ENCODE measurements at places on chromosomes 6 and 20.

DNA sequence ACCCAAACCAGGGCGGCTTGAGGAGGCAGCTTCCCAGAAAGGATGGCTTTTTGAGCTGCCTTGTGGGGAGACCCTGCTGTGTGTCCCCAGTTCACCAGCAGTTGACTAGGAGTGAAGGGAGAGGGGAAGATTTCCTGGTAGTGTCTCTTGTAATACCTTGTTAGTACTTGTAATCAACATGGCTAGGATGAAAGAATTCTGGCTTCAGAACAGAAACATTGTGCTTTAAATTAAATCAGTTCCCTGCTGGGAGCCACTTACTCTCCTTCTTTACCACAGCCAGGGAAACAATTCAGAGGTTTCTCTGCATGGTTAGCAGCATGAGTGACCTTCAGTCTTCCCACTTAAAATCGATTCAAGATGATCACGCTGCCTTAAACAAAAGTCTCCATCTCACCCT is 525.4 kb upstream of the ID4 start:
- no peak for DNase-seq

- DNase-seq = no peak
Observed at GRCh38 chr20:33450867-33451266, 7.3 kb upstream of the SNTA1 start.

GRCh38 chr20:60787276-60787675 is 464.8 kb upstream of the CDH4 start:
- DNase-seq = no peak

DNA sequence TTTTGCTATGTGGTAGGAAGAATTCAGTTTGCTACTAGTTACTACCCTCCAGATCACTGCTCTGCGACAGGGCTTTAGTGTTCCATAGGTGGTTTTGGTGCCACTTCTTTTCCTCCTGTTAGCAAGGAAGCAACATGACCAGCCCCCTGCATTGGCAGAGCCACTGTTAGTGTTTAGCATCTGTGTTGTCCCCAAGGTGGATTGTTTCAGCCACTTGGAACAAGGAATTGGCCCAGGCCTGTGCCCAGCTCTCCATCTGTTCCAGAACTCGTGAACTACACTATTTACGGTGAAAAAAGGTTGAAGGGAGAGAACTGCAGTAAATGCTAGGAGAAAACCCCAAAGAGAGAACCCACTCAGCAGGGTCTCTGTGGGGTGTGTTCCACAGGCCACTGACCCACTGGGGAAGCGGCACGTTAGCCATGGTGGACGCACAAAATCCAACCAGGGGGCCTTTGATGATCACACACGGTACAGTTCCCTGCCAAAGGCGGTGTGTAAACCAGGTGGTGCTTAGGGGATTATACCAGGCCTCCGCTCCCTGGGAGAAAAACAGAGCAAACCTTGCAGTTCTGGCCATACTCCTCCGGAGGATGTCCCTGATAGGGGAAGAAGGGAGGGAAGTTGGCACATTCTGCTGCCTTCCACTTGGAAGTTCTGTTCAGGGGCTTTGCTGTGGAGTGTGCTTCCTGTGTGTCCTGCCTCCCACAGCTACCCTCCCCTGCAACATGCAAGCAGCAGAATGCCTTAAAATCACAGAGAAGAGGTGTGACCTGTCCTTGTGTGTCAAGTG is 72.3 kb downstream of the LYRM2 start:
- DNase-seq = no peak

GRCh38 chr6:15170126-15170525 is 75.7 kb upstream of the JARID2 start:
- DNase-seq = no peak

DNA sequence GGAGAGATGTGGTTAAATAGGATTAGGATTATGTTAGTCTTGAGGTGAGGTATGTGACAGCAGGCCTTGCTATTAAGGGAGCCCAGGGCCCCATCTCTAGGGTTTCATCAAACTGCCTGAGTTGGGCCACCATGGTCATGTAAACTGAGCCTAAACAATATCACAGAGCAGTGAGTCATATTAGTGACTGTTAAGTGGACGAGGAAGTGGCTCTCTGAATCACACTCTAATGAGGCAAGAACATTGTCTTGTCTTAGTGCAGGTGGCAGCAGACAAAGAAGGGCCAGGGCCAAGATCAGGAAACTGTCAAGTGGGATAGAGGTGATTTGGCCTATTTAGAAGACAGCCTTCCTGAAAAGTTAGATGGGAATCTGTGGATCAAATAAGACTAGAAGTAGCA is 23.1 kb downstream of the ENPP3 start:
- no peak for DNase-seq

- peak; percentile 49 for DNase-seq
Observed at GRCh38 chr6:45822246-45822812, 193.3 kb downstream of the CLIC5 start.

DNA sequence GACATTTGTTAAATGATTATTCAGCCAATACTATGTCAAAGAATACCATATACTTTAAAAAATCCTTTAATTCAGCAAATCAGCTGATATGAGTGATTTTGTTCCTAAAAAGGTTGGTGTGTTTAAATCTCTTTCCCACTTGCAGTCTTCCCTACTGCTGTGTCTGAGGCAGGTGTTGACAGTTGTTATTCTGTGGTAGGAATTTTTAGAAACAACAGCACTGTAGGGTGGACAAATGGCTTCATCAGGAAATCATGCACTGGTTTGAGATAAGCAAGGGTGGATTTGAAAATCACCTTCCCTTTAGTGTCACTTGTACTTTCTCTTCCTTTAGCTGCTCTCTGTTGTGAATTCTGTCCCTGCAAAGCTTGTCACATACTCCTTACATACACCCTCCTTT is 213.7 kb upstream of the SGK1 start:
- DNase-seq = no peak
